EH (cell line): ENCODE measurements at places on chromosomes 12 and 14.

DNA sequence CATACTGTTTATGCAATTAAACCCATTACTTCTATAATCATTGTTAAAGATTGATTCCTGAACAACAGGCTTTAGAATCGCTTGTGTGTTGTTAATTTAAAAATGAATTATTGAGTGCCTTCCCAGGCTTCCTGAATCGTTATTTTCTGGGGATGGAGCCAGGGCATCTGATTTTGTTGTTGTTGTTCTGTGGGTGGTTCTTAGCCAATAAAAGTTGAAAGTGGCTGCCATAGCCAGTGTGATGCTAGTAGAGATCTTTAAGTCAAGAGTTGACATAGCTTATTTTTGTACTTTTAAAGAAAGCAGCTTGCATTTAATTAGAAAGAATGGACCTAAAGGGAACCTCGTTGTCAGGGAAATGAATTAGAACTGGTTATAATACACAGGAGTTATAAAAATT is 6.4 kb downstream of the GOLGA5 start:
- DNase-seq: no peak

GRCh38 chr12:81626406-81626805 is 132.7 kb downstream of the PPFIA2 start:
- DNase-seq: no peak

GRCh38 chr14:34912182-34912581 is 37.0 kb upstream of the BAZ1A start:
- no peak for DNase-seq

GRCh38 chr14:101757064-101757838 is 4.3 kb upstream of the PPP2R5C start:
- no peak for DNase-seq

- DNase-seq: peak; percentile 97
These were observed 75.2 kb downstream of the LRRC74A start for GRCh38 chr14:76901171-76902055.

DNA sequence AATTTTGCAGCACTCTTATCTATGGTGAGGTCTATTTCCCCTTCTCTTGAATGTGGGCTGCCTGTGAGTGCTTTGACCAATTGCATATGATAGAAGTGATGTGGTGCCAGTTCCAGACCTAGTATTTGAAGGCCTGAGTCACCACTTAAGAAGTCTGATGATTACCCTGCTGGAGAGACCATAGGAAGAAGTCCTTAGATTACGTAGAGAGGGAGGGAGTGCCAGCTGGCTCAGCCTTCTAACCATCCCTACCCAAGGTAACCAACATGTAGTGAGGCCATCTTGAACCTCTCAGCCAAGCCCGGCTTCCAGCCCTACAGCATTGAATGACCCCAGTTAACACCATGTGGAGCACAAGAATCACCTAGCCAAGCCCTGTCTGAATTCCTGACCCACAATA is 166.9 kb downstream of the NELL2 start:
- no peak for DNase-seq

DNA sequence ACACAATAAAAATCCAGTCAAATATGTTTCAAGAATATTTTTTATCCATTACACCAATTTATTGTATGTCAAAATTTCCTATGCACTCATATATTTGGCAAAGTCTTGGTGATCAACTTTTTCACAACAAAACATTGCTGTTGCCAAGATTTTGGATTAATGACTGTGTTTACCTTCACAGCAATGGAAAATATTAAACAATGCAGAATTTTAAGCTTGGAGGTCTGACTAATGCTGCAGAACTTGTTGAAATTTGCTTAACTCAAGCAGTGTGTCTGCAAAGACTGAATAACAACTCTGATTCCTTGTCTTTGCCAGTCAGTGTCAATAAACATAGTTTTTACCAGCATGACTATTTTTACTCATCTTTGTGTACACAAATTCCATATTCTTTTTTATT is 336.4 kb downstream of the CCER1 start:
- DNase-seq: no peak

GRCh38 chr12:47795121-47795813 is 22.2 kb downstream of the SLC48A1 start:
- no peak for DNase-seq

- DNase-seq: peak; percentile 83
These were observed 102.8 kb downstream of the TGFB3 start for GRCh38 chr14:75879031-75879430.

GRCh38 chr12:5499566-5500330 is 67.8 kb downstream of the NTF3 start:
- peak; percentile 82 for DNase-seq

DNA sequence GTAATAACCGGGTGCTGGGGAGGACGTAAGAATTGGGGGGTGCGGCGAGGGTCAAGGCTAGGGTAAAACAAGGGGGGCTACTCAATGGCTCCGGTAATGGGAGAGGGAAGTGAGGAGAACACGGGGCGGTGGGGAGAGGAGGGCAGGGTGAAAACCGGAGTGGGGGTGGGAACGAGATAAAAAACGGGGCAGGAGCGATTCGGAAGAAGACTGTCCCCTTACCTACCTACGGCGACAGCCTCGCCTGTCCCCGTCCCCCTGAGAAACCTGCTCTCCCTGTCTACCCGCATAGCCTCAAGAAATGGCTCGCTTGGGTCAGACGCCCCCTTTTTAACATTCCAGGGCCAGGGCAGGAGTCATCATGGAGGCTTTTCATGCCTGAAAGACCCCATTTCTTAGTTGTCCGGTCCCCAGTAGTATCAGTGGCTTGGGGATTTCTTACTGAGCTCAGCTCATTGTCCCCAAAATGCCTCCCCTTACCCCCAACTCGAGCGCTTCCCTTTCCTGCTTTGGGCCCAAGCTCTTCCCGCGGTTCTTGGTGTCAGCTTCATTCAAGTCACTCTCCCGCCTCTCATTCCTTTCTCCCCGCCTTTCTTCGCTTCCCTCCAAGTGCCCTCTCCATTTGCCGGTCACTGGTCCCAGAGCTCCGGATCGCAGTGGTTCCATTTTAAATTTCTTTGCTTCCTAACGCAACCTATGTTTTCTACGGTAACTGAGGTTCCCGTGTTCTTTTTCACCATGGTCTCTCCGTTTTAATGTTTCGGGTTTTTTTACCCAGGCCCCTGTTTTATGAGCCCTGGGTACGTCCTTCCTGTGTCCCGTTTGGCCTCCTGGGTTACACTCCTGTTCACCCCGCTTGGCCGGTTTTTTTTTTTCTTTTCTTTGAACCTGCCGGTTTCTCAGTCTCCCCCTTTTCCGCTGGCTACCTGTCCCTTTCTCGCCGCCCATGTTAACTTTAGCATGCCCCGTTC is 1.2 kb upstream of the WSB2 start:
- DNase-seq: peak; percentile 80

- DNase-seq: no peak
These were observed 527.2 kb downstream of the MED13L start for GRCh38 chr12:115750340-115750739.

- DNase-seq: no peak
These were observed 27.1 kb downstream of the DAD1 start for GRCh38 chr14:22561661-22562579.

DNA sequence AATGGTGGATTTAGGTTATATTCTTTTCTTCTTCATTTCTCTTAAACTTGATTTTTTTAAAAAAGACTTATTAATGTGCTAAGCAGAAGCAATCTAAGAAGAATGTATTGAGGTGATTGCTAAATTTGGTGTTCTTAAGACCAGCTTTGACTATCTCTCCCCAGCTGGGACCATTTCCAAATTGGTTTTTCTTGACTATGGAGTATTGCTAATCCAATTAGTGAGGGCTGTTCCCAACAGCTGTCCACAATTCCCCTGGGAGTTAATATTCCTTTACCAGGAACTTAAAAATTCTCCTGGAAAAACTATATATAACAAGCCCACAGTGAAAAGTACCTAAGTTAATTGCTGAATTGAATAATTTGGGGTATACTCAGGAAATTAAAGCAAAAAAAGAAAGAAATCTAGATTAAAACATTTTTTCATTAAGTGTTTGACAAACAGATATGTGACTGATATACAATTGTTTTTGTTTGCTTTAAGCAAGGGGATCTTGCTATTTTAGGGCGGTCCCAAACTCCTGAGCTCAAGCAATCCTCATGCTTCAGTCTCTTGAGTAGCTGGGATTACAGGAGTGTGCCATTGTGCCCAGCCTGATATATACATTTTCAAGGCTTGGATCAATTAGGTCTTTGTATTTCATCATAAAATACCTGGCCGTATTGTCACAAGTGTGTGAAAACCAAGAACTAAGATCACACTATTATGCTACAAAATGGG is 105.0 kb downstream of the FAR2 start:
- no peak for DNase-seq

DNA sequence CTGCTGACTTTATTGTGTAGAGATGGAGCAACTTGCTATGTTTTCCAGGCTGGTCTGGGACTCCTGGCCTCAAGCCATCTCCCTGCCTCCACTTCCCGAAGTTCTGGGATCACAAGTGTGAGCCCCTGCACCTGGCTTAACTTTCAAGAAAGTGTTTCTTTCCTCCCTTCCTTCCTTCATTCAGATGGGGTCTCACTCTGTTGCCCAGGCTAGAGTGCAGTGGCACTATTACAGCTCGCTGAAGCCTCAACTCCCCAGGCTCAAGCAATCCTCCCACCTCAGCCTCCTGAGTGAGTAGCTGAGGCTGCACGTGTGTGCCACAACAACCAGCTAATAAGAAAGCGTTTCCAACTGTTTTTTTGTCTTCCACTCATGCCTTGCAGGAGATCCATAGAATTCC is 185.6 kb upstream of the AMIGO2 start:
- no peak for DNase-seq

DNA sequence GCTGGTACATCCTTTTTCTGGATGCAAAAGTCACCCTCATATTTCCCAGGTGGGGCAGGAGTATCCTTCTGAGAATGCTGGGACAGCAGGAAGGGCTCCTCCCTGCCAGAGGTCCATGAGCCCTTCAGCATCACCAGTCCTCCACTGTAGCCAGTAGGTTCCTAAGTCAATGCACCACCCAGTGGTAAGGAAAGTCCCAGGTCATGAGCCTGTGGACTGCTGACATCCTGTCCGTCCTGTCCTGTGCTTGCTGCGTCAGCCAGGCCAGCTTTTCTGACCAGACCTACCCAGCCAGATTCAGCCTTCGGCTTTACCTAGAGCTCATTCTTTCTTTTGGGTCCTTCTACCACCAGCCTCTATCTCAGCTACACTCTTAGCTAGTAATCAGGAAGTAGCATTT is 23.0 kb upstream of the ACTN1 start:
- DNase-seq: peak; percentile 46

- no peak for DNase-seq
These were observed 58.7 kb downstream of the TRAF3 start for GRCh38 chr14:102835959-102836358.

GRCh38 chr12:65209655-65210043 is 40.3 kb downstream of the LEMD3 start:
- no peak for DNase-seq

DNA sequence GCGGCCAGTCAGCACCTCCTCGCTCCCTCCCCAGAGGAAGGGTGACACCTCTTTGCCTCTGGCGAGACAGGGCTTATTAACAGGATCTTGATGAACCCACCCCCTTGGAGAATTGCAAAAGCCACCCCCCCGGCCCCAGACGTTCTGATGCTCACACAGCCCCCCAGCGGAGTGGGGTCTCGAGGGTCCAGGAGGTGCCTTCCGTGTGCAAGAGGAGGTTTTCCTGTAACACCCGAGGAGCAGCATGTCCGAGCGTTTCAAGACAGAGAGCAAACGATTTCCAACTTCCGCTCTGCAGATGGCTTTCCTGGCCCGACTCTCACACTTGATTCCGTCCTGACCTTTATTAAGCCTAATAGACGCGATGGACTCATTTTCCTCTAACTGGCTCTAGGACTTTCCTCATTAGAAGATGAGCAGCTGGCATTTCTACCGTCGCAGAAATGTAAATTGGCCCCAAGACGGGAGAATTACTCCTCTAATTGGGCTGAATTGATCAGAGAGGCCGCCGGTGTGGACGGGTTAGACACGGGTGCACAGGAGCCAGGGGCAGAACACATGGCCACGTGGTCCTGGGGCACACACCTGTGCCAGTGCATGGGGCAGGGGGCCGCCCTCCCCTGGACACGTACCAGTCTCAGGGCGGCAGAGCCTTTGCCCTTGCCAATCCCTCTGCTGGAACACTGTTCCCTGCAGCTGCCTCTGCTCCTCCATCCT is 84.4 kb downstream of the NOC4L start:
- DNase-seq: no peak

DNA sequence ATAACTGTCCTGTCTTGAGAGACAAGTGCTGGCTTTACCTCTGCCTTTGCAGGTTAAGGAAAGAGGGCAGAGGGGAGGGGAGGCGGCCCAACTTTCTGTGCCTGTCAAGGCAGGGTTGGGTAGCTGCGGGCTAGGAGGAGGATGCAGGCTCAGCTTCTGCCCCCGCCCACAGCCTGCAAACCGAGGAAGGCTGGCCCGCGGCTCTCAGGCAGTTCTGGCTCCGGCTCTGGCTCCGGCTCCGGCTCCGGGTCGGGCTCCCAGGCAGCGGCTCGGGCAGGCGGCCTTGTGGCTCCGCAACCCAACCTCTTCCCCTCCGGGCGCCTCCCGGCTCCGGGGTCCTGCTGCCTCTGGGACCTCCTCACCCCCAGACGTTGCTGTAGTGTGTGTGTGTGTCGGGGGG is 92.9 kb downstream of the TMEM30B start:
- no peak for DNase-seq

GRCh38 chr14:51855234-51855633 is 5.2 kb upstream of the GNG2 start:
- peak; percentile 51 for DNase-seq

GRCh38 chr12:110578694-110579534 is 4.2 kb downstream of the PPTC7 start:
- DNase-seq: no peak

- no peak for DNase-seq
These were observed 23.0 kb upstream of the NR2C1 start for GRCh38 chr12:95096378-95096777.

DNA sequence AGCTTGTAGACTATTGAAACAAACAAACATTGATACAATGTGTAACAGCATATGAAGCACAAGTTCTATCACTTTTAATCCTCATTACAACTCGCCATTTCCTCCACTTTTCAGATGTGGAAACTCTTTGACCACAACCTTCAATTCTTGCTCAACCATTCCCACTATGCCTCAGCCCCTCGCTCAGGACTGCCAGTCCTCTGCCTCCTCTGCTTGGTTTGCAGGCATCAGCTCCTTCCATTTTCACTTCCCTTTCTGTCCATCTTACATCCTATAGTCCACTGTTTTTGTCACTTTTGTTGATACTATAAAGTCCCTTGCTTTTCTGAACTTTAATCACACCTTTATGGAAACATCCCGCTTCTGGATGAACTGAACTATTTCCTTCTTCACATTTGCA is 28.2 kb upstream of the CD27 start:
- DNase-seq: no peak

- no peak for DNase-seq
These were observed 337.9 kb upstream of the KITLG start for GRCh38 chr12:88918161-88918560.
